ENCODE measurements at places on chromosomes 16 and 17.

- DNase-seq = no peak
Observed at GRCh38 chr17:80397034-80397387, 18.0 kb upstream of the ENDOV start.

DNA sequence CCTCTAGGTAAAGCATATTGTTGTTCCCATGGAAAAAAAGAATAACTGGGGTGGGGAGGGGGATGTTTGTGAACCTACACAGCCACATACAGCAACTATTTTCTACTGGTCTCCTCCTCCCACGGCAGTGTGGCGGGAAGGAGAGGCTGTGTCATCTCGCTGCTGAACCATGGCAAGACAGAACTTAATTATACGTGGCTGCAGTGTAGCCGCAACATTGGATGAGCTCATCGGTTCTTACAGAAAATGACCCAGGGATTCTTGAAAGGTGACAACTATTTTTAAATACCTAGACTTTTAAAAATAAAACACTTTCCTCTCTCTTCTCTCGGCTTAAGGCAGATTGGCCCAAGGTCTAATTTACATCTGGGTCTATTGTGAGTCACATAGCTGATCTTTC lies 19.8 kb upstream of the TEKT3 start:
- no peak for DNase-seq

DNA sequence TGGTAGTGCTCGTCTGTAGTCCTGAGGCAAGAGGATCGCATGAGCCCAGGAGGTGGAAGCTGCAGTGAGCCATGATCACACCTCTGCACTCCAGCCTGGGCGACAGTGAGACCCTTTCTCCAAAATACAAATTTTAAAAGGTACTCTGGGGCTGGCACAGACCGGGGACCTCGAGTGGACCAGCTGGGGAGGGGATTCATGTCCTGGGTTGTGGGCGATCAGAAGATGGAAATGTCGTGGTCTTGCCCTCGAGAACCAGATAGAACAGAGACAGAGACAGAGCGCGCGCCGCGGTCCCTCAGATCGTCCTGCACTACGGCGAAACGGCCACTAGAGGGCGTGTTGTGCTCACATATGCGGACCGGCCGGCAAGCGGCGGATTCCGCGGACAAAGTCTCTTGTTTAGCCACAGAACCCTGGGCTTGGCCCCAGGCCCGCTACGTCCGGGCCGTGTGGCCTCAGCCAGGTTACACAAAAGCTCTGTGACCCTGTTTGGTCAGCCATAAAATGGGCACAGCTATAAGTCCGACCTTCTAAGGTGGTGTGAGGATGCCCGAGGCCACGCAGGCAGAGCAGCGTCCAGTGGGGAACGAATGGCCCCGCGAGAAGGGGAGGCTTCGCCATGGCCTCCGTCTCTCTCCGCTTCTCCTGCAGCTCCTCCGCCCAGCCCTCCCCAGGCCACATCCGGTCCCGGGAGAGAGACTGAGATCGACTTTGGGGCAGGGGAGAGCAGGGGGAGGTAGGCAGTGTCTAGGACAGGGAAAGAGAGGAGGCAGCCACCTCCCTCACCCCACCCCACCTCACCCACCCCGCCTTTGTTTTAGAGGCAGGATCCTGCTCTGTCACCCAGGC lies 14.6 kb upstream of the SBK1 start:
- DNase-seq = peak; percentile 78

GRCh38 chr16:2206420-2206779 lies 1.1 kb downstream of the MLST8 start:
- DNase-seq = no peak

DNA sequence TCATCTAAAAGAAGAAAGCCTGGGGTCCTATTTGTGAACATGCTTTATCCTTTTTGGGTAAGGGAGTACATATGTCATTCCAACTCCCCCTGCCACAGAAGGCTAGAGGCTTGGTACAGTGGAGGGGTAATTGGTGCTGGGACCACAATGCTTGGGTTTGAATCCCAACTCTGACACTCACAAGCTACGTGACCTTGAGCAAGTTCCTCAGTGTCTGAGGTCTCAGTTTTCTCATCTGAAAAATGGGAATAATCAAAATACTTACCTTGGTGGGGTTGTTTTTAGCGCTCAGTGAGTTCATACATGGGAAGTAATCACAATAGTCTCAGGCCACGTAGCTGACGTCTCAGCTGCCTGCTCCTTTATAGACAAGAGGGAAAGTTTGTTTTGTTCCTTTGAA lies 150.8 kb downstream of the CPPED1 start:
- DNase-seq = no peak

- no peak for DNase-seq
Observed at GRCh38 chr16:54522584-54522983, 236.0 kb upstream of the IRX3 start.

DNA sequence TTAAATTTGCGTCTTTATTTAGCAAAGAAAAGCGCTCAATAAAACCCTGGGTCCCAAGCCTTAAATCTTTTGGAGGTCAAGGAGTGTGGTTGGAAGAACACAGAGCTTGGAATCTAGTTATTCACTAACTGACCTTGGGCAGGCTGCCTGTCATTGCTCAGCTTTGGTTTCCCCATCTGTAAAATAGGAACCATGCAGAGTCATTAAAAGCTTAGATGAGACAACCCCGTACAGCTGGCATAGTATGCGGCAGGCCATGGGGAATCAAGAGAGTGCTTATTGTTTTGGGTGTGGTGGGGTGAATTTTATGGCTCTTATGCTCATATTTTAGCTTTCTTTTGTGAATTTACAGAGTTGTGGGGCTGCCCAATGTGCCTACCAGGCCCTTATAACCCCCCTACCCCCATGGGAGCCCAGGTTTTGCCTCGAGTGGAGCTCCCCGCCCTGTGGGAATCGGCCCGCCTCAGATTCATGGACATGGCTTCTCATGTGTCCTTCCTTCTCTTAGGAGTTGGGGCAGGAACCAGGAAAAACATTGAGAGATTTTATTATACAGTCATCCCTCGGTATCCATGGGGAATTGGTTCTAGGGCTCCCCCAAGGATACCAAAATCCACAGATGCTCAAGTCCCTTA lies 113.5 kb downstream of the CLEC16A start:
- DNase-seq = no peak

DNA sequence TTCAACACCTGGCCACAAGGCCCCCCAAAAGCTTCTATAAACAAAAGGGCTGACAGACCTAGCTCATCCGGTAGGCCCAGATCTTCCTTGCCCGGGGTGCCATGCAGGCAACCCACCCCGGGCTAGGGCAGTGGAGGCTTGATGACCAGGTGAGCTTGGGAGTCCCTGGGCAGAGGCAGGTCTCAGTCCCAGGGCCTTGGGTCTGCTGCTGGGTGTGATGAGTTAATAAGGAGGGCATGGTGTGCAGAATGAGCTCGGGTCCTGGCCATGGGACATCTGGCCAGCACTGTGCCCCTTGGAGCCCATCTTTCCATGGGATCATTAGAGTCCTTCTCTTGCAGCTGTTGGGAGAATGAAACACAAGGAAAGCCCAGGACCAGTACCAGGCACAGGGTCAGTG lies 20.2 kb upstream of the MPRIP start:
- no peak for DNase-seq

GRCh38 chr17:47850692-47851573 lies at the start of gene SP6:
Gene SP6 (minus strand): TSS chr17:47851163. CDS start chr17:47848429, 2,734 bp downstream.
- DNase-seq = no peak

DNA sequence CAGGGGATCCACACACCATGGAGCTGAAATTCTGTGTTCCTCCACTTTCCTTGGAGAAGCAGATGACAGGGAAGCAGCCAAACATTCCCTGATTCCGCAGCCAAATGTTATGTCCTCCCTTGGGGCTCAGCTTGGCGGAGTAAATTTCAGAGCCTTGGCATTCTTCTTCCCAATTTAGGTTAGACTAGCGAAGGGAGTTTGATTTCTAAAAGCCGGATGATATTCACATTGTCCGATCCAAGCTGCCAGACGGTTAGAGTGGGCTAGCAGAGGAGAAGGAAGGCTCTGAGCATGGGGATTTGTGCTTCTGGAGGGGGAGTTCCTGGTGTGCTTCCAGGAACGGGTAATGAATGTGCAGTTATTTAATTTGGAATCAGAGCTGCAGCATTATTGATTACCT lies 380.4 kb upstream of the EEF2KMT start:
- DNase-seq = no peak

DNA sequence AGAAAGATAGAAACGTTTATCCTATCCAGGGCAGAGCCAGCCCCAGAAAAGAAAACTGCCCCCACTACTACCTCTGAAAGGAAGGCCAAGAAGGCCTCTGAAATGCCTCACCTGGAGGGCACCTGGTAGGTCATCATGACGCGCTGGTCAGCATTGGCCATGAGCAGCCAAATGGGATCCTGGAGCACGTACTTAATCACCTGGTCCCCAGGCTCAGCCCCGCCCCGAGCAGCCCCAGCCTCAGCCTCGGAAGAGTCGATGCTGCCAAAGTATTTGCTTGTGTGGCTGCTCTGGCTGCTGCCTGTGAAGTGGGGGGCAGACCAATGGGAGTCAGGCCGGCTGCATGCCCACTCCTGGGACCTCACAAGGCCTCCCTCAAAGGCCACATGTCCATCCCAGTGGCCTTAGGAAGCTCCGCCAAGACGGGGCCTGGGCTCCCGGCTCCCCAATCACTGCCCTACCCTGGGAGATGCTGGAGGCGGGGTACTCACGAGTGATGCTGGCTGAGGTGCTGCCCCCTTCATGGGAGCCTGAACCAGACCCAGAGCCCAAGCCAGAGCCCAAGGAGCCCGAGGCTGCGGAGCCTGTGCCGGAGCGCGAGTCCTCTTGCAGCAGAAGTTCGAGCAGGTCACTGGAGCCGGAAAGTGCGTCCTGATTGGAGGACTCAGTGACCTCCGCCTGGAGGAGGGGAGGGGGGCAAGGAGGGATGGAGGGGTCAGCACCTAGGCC lies 9.9 kb downstream of the PER1 start:
- no peak for DNase-seq

DNA sequence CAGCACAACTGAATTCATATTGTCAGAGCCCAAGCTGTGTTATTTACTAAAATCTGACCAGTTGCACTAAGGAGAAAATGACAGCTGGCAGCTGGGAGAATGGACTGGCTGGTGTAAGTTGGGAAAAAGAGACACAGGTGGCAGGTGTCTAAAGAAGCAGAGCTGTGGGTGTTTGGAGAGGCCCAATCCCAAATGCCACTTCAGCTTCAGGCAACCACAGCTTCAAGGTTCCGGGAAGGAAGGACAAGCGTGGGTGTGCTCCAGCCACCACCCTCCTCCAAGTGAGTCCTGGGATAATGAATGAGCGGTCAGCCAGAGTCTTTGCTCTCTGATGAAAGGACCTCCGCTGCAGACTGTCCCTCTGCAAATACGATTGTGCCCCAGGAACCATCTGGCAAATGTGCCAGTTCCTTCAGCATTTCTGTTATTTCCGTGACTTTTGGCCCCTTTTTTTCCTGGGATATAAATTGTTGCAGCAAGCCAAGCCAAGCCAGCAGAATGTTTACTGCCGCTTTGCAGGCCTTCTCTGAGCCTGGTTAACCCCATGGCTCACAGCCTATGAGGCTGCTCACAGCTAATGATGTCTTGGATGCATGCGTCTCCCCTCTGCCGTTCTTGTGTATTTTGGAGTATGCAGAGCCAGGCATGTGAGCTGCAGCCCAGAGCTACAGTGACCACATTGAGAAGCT lies 9.5 kb upstream of the RHBDL3 start:
- DNase-seq = no peak

GRCh38 chr16:6081320-6081976 lies 983.9 kb upstream of the EEF2KMT start:
- peak; percentile 70 for DNase-seq

DNA sequence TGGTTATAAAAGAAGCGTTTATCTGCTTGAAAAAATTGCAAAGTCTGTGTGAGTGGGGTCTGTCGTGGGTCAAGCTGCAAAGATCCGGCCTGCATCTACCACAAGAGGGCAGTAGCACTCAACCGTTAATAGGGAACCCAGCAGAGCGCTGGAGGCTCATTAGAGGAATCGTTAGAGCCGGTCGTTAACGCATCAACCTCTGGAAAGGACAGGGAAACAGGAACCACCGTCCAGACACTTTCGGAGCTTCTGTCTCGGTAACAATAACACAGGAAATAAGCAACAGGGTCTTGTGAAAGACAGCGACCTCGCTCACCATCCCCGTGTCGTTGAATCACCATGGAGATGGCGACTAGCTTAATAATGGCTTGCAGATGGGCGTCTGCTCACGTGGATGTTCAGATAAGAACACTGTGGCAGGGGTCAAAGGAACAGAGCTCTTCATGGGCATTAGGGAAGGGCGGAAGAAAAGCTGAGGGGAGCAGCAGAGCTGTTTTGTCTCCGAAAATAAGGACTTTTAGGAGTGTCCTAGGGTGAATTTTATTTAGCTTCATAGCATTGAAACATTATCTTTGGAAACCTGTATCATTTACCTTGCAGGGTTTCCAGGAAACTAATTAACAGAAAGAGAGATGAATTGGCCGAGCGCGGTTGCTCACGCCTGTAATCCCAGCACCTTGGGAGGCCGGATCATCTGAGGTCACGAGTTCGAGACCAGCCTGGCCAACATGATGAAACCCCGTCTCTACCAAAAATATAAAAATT lies 11.9 kb upstream of the NSRP1 start:
- peak; percentile 91 for DNase-seq

- no peak for DNase-seq
Observed at GRCh38 chr17:43418441-43419374, 19.9 kb downstream of the ARL4D start.

- peak; percentile 31 for DNase-seq
Observed at GRCh38 chr17:61574542-61575351, 16.3 kb downstream of the NACA2 start.

- no peak for DNase-seq
Observed at GRCh38 chr17:32651084-32651483, 164.3 kb downstream of the CDK5R1 start.

GRCh38 chr16:31354394-31355291 lies at the start of gene ITGAX:
Gene ITGAX (plus strand): TSS chr16:31355176. CDS start chr16:31355255, 79 bp downstream.
- DNase-seq = peak; percentile 54

Data from pons (tissue), 1 donor.